Skeletal muscle tissue (tissue), 5 donors: ENCODE measurements at places on chromosomes 7 and 10. TPM values are rescaled to one million over a fixed set of nuclear protein-coding genes. Genes with fewer than 3 reads are reported as not detected.

The ACBD5 gene
- total RNA-seq: 15.7 TPM

The NODAL gene
- total RNA-seq: not detected

The GBX1 gene
- not detected for total RNA-seq

The GNG11 gene
- total RNA-seq: 20.4 TPM

The ADCYAP1R1 gene
- total RNA-seq: 7.8 TPM

The SORCS1 gene
- 4.2 TPM for total RNA-seq

The NUTM2E gene
- total RNA-seq: not detected

The FAM171A1 gene
- 11.0 TPM for total RNA-seq

The GDI2 gene
- total RNA-seq: 483 TPM

The TMEM139 gene
- 1.0 TPM for total RNA-seq

The TAS2R5 gene
- total RNA-seq: 0.52 TPM

The GRM3 gene
- total RNA-seq: under 0.01 TPM

The EVX1 gene
- total RNA-seq: not detected

The SHH gene
- total RNA-seq: not detected

The NEUROG3 gene
- not detected for total RNA-seq

The PDLIM1 gene
- total RNA-seq: 9.9 TPM

The HOXA6 gene
- 3.1 TPM for total RNA-seq

The GFRA1 gene
- 24.0 TPM for total RNA-seq

The CRYGN gene
- total RNA-seq: not detected

The RBM33 gene
- total RNA-seq: 53.2 TPM

The PROSER2 gene
- total RNA-seq: 1.0 TPM

The RARRES2 gene
- total RNA-seq: 54.3 TPM

The ATE1 gene
- total RNA-seq: 30.3 TPM

The CALHM1 gene
- not detected for total RNA-seq

The SEMA3A gene
- 24.5 TPM for total RNA-seq

The ACTL6B gene
- not detected for total RNA-seq

The FFAR4 gene
- total RNA-seq: 0.52 TPM

The SPDYE2 gene
- not detected for total RNA-seq

The TUBB8 gene
- total RNA-seq: not detected

The CPVL gene
- total RNA-seq: 25.1 TPM

The ARHGAP12 gene
- 61.6 TPM for total RNA-seq

The GPER1 gene
- 5.2 TPM for total RNA-seq

The PHYHIPL gene
- total RNA-seq: 0.52 TPM

The APBB1IP gene
- total RNA-seq: 4.2 TPM

The PAXIP1 gene
- total RNA-seq: 7.8 TPM

The FOXI2 gene
- not detected for total RNA-seq

The TEX36 gene
- total RNA-seq: not detected

The SEMA4G gene
- total RNA-seq: 0.52 TPM

The TPK1 gene
- total RNA-seq: 7.3 TPM

The ELMO1 gene
- 52.7 TPM for total RNA-seq

The SSC4D gene
- total RNA-seq: 1.0 TPM

The CUBN gene
- 4.2 TPM for total RNA-seq

The LGI1 gene
- total RNA-seq: 9.4 TPM

The GPAM gene
- total RNA-seq: 52.7 TPM

The FAM237B gene
- total RNA-seq: not detected

The HOXA7 gene
- total RNA-seq: 1.6 TPM

The SEMA3E gene
- total RNA-seq: 1.0 TPM

The SMKR1 gene
- not detected for total RNA-seq

The TECTB gene
- total RNA-seq: not detected

The ASAH2 gene
- under 0.01 TPM for total RNA-seq
